Thymus (tissue), 14 donors: ENCODE measurements at places on chromosomes 4 and X. TPM values are rescaled to one million over a fixed set of nuclear protein-coding genes. Genes with fewer than 3 reads are reported as not detected.

DNA sequence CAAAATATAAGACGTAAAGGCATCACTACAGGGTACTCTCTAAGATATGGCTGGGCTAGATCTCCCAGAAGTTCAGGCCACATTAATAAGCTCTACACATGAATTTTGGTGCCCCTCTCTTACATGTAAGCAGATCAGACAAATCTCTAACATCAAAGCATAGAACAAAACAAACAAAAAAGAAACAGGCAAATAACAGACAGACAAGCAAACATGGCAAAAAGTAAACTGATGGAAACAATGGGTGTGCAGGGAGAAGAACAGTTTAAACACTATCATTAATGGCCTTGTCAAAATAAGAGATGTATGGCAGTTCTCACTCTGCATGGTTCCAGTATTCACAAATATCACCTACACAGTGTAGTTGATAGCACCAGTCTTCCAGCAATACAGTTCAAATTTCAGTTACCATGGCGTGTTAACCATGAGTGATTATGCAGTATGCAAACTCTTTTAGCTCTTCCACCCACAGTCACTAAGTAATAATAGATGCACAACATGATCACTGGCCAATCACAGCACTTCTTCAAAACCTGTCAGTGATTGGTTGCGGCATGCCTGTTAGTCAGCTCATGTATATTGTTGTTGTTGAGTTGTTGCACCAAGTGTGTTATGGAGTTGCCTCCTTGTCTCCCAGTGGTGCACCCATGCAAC, 110.7 kb upstream of the TLR3 start:
- no peaks in the 10 kb centered on the region for H3K4me1 ChIP-seq
- no peak for DNase-seq

DNA sequence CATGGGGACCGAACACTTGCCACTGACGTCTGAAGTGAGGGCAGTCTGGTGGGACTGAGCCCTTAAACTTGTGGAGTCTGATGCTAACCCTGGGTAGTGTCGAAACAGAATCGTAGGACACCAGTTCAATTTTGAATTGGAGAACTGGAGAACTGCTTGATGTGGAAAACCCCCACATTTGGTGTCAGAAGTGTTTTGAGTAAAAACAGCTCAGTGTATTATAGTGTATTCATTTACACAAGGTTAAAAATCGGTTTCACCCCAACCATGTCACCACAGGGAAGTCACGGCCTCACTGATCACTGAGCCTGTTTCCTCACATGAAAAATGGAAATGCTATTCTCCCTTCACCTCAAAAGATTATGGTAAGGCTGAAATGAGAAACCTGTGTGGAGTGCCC, 21.9 kb downstream of the PIN4 start:
- H3K27me3 ChIP-seq, result no peaks in the 10 kb centered on the region
- H3K27ac ChIP-seq, result no peak overlapping the region
- no peak for DNase-seq
- peaks cover 32% of the 10 kb centered on the region for H3K36me3 ChIP-seq

DNA sequence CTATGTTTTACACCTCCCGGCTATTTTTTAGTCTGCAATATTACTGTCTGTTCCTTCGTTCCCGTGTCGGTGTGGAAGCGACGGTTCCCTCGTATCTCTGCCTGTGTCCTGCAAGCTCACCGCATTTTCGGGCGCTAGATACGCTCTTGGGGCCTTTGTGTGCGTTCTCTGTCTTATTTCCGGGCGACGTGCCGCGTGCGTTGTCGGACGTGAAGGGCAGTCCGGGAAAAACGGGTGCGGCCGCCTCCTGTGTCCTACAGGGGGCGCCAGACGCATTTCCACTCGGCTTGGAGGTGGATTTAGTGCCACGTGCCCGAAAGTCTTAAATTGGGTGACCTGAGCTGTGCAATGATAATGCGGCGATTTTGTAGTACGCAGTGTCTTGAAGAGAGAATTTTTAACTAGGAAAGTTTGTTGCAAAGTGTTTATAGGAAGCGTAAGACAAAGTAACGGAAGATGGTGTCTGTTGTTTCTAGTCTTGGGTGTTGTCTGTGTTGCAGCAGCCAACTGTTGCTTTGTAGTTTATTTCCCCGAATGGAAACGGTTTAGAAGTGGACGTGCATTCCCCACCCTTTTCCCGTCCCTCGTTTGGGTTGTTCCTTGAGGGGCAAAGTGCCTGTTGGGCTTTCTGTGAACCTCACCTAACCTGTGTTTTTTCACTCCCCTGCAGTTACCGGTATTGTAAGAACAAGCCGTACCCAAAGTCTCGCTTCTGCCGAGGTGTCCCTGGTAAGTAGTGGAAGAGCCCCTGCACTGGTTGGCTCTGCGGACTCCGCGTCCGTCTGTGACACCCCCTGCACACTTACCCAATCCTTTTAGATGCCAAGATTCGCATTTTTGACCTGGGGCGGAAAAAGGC, 720 bp downstream of the RPL10 start:
- peak overlapping the region; percentile 54 for H3K4me3 ChIP-seq
- no peaks in the 10 kb centered on the region for H3K4me1 ChIP-seq
- DNase-seq, result peak; percentile 84
- peak overlapping the region; percentile 96 for H3K27ac ChIP-seq

DNA sequence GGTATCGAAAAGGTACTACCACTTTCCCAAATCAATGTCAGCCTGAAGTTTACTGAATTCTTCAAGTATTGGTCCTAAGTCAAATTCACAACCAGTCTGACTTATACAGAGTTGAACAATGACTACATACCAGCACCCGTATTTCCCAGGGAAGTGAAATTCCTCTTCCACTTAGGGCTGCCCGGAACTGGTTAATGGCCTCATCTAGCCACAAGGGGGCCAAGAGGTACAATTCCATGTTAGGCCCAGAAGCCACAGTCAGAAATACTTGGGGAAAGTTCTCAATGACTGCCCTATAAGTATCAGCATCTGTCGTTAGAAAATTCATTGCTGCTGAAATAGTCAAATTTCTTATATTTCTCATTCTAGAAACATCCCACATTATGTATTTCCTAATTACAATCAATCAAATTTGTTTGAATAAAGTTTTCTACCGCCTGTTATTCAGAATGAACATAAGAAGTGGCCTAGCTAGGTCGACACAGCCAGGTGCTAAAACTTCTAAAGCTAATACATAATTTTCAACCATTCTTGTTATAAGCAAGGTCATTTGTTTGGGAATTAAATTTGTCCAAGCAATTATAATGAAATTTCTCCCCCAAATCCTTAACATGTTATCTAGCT, 5.6 kb upstream of the PCDH7 start:
- no peaks in the 10 kb centered on the region for H3K4me1 ChIP-seq
- no peak for DNase-seq
- peaks cover 28% of the 10 kb centered on the region for H3K27me3 ChIP-seq
- no peaks in the 10 kb centered on the region for H3K36me3 ChIP-seq
- no peak overlapping the region for H3K27ac ChIP-seq

DNA sequence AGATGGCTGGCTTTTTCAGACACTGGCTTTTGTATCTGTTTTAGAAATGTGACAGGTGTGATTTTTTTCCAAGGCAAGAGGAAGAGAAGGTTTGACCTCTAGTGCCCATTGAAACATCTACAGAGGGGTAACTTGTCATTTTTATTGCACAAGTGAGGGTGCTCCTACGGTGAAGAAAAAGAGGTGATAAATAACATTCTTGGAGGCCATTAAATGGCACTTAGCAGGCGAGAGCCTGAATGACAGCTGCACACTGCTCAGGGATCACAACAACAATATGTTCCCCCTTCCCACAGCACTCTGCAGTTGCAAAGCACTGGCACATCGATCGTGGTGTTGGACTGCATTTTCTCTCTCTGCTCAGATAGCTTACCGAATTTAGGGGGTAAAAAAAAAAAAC, 22.9 kb downstream of the FAM184B start:
- H3K27me3 ChIP-seq, result no peaks in the 10 kb centered on the region
- DNase-seq, result no peak
- H3K36me3 ChIP-seq, result no peaks in the 10 kb centered on the region

DNA sequence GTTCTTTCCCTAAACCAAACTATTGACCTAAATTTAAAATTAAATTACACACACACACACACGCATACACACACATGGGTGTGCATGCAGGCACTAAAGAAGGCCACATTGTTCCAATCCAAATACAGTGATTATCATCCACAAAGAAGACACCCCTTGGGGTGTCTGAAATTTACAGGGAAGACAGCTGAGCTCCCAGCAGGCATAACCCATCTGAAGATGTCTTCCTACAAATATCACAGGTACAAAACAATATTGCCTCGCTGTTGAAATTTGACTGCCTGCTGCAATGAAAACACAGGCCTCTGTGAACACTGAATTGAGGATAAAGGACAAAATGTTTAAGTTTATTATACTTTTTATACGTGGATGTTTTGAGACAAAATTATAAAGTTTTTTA, 50.2 kb upstream of the SLC7A11 start:
- no peaks in the 10 kb centered on the region for H3K4me1 ChIP-seq
- no peaks in the 10 kb centered on the region for H3K27me3 ChIP-seq
- no peak for DNase-seq
- no peak overlapping the region for H3K27ac ChIP-seq
- no peak overlapping the region for H3K4me3 ChIP-seq

- H3K4me3 ChIP-seq, result no peak overlapping the region
- no peak overlapping the region for H3K27ac ChIP-seq
- DNase-seq, result no peak
- no peaks in the 10 kb centered on the region for H3K4me1 ChIP-seq
- H3K27me3 ChIP-seq, result no peaks in the 10 kb centered on the region
These were observed 65.5 kb downstream of the F9 start for GRCh38 chrX:139596068-139596467.

Gene PSAPL1
- total RNA-seq, result 0.09 TPM

Gene HTN3
- total RNA-seq, result 0.28 TPM
